ENCODE measurements at places on chromosomes 5 and 9.
A peak's percentile ranks its signal among the peaks of the same experiment; 100 is the strongest.

DNA sequence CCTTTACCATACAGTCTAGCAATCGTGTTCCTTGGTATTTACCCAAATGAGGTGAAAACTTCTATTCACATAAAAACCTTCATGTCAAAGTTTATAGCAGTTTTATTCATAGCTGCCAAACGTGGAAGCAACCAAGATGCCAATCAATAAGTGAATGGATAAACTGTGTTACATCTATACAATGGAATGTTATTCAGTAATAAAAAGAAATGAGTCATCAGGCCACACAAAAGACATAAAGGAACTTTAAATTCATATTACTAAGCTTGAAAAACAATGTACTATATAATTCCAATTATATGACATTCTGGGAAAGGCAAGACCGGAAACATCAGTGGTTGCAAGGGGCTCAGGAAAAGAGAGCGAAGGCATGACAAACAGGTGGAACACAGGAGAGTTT lies 679.9 kb downstream of the ISL1 start:
- DNase-seq, result no peak

- DNase-seq, result no peak
Measured at GRCh38 chr5:124706729-124707361, 39.6 kb downstream of the ZNF608 start.

- no peak for DNase-seq
Measured at GRCh38 chr5:91787718-91788117, 404.6 kb upstream of the ARRDC3 start.

GRCh38 chr9:74770508-74771261 lies 117.0 kb downstream of the TRPM6 start:
- peak; percentile 2 for DNase-seq

GRCh38 chr9:93908591-93909241 lies 46.4 kb downstream of the BARX1 start:
- no peak for DNase-seq

DNA sequence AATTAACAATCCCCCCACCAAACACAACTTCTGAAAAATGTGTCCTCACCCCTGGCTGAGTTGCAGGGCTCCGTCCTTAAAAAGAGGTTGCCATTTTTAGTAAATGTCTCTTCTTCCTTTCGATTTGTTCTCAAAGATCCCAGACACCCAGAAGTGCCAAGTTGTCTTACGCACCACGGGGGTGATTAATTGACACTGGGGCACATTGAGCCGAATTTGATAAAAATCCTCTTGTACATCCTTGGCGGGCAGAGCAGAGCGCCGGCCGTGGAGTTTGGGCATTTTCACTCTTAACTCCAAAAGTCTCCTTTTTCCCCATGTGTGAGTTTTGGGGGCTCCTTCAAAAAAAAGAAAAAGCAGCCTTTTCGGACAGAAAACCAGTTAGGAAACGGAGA lies 4.5 kb downstream of the LMX1B start:
- DNase-seq, result no peak

DNA sequence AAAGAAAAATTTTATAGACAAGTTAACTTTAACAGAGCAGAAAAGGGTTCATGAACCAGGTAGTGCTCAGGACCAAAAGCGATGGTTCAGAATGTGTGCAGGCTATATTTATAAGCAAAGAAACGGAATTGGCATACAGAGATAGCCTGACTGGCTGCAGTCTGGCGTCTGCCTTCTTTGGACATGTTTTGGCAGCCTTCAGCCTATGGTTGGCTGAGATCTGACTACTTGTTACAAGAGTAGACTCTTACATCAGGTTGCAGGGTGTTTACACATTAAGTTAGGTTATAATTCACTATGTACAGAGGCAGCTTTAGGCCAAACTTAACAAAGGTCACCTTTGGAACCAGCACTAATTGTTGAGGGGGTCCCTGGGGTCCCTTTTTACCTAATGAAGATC lies 7.0 kb downstream of the NOP16 start:
- DNase-seq, result no peak

Data from T-helper 2 cell (primary cell).